Mucosa of gallbladder (tissue), 1 donor: ENCODE measurements at places on chromosomes 6 and 20. TPM values are rescaled to one million over a fixed set of nuclear protein-coding genes. Genes with fewer than 3 reads are reported as not detected.

The CD93 gene
- 38.4 TPM for total RNA-seq

DNA sequence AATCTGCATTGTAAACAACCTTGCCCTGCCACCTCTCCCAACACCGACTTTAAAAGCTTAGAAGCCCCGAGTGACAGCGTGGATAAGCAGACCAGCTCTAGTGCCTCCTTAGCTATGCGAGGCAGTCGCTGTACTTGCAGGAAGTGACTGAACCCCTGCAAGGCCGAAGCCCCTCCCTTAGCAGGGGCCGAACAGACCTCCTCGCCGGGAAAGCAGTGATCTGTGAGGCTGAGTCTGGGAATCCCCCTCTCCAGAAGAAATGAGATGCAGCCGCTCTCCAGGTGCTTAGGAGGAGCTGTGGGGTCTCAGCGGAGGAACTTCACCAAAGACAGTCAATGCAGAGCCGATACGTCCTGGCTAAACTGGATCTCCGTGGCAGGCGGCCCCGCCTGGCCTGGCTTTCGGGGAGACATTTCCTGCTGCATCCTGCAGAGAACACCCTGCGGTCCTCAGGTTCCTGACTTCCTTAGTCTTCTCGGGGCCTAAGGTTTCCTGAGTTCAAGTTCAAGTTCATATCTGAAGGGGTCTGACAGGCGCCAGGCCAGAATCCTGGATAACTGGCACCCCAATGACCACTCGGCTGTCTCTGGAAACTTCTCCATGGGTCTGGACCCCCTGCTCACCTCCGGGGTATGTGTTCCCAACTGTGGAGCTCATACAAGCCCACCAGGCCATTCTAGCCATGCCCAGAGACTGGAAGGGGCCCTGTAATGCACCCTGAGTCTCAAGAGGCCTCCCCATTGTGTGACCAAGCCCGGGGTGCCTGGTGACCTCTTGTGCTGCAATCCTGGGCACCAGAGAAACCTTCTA lies 20.4 kb upstream of the FRMD1 start:
- no peak for DNase-seq

- no peak for DNase-seq
Measured at GRCh38 chr6:145540741-145541140, 194.6 kb downstream of the EPM2A start.

GRCh38 chr20:3551681-3552434 lies 81.0 kb downstream of the ATRN start:
- no peak for DNase-seq

DNA sequence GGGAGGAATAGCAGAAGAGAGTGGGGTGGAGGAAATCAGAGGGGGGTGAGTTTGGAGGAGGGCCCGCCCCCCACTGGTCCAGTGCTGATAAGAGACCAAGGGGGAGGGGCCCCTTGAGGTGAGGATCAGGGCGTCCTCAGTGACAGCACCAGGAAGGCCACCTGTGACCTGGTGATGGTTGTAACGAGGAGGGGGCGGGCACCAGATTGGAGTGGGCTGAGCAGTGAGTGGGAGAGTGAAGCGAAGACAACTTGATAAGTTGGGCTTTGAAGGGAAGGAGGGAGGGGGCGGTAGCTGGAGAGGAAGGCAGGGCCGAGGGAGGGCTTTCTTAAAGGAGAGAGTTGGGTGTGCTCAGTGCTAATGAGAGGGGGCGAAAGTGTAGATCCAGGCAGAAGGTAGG lies 30.7 kb downstream of the CDH22 start:
- DNase-seq: no peak

DNA sequence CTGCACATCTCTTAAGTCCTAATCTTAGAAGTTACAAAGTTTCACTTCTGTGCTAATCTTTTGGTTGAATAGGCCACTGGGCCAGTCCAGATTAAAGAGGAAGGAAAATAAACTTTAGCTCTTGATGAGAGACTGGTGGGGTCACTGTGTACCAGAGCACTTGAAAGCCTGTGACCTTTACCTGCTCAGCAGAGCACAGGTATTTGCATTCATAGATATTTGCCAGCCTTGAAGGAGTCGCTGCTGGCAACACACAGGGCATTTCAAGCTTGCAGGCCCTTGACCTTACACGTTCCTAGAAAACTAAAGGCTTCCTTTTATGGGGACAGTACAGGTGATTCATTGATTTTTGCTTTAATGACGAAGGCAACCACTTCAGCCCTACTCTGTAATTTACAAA lies 108.4 kb upstream of the SLC22A23 start:
- DNase-seq: no peak

DNA sequence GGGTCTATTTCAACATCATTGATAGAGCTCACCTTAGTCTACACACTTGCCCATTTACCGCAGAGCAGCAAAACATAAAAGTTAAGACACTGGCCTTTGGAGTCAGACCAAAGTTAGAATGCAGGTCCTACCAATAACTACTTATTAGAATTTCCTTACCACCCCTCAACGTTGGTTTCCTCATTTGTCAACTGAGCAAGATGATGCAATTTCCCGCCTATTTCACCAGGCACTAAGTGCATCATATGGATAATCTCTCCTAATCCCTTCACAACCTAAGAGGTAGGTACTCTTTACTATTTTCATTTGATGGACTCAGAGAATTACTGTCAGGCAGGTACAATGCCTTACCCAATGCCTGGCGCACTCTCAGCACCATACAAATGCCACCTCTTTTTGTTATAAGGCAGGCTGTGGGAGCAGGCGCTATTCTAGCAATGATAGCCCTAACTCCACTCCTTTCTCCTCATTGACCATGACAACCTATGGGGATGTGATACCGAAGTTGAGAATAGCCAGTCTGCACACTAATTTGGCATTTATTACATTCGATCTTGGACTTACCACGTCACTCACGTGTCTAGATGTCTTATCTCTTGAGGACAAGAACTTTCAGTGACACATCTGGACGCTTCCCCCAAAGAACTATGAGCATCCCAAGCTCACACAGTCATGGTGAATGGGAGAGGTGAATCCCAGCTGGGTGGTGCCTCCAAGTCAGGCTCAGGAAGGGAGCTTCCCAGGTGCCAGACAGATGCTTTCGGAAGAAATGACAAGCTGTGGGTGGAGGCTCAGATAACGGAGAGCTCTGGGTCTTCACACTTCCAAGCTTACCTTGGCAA lies 128.1 kb upstream of the STMND1 start:
- no peak for DNase-seq

DNA sequence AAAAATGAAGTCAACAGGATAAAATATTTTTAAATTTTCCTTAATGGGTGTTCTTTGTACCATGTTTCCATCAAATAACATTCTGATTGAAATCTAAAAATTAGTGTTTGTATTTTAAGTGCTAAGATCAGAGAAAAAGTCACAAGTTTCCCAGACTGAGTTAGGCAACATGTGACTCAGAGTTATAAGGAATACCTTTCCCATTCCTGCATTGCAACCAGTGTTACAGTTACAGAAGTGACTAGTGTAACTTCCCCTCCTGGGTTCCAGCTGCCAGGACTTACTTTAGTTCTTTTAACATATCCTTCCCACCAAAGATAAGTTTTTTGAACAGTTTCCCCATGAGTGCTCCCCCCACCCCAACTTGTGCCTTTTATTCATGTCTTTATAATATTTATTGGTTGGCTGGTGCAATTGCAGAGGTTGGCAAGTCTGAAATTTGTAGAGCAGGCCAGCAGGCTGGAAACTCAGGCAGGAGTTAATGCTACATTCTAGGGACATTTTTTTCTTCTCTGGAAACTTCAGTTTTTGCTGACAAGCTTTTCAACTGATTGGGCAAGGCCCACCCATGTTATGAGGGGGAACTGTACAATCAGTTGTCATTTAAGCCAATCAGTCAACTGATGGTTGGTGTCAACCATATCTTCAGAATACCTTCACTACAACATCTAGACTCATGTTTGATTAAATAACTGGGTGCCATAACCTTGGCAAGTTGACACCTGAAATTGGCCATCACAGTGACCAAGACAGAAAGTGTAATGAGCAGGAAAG lies 22.9 kb upstream of the ESR1 start:
- DNase-seq: no peak

DNA sequence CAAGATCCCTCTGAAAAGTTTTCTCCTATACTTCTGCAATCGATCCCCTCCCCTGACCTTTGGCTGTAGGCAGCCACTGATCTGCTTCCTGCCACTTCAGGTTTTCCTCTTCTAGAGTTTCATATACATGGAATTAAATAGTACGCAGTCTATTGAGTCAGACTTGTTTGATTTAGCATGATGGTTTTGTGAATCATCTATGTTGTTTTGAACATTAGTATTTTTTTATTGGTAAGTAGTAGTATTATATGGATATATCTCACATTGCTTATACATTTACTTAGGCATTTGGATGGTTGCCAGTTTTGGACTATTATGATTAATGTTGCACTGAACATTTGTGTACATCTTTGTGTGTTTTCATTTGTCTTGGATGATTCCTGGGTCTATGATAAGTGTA lies 518.0 kb downstream of the CD109 start:
- DNase-seq: no peak

The MICB gene
- 2.7 TPM for total RNA-seq

The NQO2 gene
- 35.0 TPM for total RNA-seq

The EEF1A2 gene
- total RNA-seq: 56.3 TPM

The RSPO3 gene
- total RNA-seq: 3.4 TPM
